ENCODE measurements at places on chromosomes 2 and 18. TPM values are rescaled to one million over a fixed set of nuclear protein-coding genes. Genes with fewer than 3 reads are reported as not detected.

The CD8B2 gene
- not detected for total RNA-seq

The LRRC30 gene
- total RNA-seq = not detected

The ANKRD29 gene
- 0.22 TPM for total RNA-seq

The TRIM54 gene
- total RNA-seq = not detected

The GFPT1 gene
- total RNA-seq = 69.4 TPM

The KIF1A gene
- total RNA-seq = not detected

The DAW1 gene
- 1.5 TPM for total RNA-seq

The AGFG1 gene
- 98.6 TPM for total RNA-seq

The TUBB6 gene
- 277 TPM for total RNA-seq

The CAD gene
- 72.2 TPM for total RNA-seq

The UBXN4 gene
- 71.3 TPM for total RNA-seq

The NEB gene
- total RNA-seq = 0.29 TPM

The KIF5C gene
- 0.14 TPM for total RNA-seq

The ATP6V1C2 gene
- 0.14 TPM for total RNA-seq

The MEP1B gene
- not detected for total RNA-seq

The OST4 gene
- 174 TPM for total RNA-seq

All from placental pericyte (primary cell).